ENCODE measurements at places on chromosomes 4 and X.

GRCh38 chrX:107850422-107850765 is 24.7 kb downstream of the MID2 start:
- no peak for DNase-seq

GRCh38 chr4:78298618-78299017 is 241.5 kb downstream of the FRAS1 start:
- DNase-seq: no peak

- DNase-seq: no peak
Measured at GRCh38 chr4:182273191-182273935, 30.2 kb downstream of the TENM3 start.

DNA sequence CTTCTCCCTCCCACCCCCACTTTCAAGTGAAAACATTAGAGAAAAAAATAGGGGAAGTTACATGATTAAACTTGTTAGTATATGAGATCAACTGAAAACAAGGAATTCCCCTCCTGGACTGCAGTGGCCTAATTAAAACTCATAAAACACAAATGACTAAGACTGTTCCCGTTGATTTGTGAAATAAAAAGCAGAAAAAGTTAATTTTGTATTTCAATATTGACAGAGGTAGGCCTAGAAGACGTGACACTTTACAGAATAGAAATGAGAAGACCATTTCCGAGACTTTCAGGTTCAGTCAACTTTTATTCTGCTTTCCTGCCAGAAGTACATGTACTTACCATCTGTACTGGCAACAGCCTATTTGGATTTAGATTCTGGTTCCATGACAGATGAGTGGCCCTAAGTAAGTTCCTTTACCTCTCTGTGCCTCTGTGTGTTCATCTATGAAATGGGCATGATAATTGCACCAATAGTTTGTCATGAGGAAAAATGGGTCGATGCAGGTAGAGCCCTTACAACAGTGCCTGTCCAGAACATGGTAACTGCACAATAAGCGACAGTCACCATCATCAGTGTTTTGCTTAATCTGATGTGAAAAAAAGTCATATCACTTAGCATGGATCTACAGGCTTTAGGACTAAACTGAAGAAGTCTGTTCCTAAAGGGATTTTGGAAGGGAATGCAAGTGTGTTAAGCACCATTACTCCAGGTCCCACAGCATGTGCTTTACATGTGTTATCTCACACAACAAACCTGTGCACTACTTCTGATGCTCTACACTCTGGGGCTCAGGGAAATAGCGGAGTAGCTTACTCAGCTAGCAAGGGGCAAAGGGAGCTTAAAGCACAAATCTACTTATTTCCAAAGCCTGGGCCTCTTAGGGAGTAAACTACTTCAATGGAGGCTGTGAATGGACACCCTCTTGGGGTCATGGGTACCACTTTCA is 562.3 kb upstream of the DIPK2B start:
- no peak for DNase-seq

DNA sequence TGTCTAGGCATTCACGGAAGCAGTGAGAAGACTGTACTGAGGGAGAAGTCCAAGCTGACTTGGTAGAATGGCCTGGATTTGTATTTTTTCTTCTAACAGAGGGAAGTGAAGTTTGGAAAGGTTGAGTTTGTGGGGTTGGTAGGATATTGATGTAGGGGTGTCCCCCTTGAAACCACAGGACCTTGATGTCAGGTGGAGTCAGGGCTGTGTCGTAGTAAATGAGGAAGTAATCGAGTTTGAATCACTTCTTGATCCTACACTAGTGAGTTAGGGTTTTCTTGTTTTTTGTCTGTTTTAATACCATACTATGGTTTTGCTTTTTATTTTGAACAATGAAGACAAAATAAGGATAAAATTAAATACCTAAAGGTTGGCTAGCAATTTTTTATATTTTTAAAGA is 30.1 kb upstream of the ANAPC4 start:
- peak; percentile 29 for DNase-seq

DNA sequence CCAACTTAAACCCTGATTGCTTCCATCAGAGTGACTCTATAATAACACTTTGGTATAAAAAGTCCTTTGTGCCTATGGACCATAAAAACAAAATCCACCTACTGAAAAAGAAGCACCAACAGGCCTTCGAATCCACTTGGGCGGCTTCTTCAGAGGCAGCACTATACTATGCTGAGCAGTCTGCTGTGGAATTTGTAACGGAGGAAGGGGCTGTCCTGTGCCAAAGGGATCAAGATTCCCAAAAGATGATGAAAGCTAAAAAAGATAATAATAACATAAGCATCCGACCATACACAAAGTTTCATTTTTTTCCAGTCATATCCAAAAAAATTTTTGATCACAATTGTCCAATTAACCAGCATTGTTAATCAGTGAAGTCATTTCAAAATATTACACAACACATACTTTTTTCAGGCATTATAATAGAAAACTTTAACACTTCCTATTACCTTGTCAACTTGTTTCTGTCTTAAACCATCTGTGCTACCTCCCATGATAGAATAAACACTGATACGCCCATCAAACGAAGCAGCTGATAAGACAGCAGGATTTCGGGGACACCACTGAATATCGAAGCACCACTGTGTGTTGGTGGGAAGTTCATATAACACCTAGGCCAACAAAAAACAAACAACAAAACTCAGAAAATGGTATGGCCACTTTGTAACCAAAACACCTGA is 24.1 kb downstream of the SEC31A start:
- no peak for DNase-seq

DNA sequence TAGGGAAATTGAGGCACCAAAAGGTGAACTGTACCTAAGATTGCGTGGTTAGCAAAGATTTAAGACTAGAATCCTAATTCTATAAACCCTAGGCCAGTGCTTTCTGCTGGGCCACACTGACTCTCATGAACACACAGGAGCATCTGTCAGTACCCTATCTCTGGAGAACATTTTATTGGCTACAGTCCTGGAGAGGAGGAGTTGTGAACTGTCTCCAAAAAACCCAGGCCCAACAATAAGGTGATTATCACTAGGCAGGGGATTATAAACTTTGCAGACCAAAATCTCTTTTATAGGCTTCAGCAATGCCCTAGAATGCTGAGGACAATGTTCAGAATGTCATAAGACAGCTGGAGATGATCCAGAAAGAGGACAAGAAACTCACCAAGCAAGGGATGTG is 24.1 kb downstream of the OPHN1 start:
- DNase-seq: no peak

- no peak for DNase-seq
Measured at GRCh38 chr4:111475666-111476065, 669.6 kb upstream of the FAM241A start.

DNA sequence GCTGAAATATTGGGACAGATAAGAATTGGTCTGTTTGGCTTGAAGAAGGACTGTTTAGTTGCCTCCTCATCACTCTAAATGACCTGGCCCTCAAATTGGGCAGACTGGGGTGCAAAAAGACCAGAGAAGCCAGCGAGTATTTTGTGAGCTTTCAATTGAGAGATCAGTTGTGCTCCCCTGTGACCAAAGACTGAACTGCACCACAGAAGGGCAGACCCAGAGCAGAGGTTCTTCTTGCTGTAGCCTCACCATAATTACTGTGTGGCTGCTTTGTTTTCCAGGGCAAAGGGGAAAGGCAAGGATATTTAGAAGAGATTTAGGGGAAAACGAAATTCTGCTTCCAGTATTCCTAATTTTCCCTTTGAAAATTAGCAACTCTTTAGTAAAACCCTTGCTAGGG is 104.0 kb upstream of the MBNL3 start:
- DNase-seq: peak; percentile 8

DNA sequence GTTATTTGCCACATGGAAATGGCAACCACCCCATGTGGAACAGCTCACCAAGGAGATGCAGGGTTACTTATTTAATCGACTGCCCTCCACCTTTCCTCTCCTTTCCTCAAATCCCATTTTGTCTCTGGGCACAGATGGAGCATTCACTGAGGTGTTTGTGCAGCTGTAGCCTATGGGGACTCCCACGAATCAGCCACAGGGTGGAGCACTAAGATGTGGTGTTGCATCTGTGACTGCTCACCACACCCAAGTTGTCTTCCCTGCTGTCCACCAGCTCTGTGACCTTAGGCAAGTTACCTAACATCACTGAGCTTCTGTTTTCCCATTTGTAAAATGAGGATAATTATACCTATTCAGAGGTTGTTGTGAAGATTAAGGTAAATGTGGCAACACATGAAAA is 252.4 kb upstream of the CPEB2 start:
- DNase-seq: peak; percentile 24

DNA sequence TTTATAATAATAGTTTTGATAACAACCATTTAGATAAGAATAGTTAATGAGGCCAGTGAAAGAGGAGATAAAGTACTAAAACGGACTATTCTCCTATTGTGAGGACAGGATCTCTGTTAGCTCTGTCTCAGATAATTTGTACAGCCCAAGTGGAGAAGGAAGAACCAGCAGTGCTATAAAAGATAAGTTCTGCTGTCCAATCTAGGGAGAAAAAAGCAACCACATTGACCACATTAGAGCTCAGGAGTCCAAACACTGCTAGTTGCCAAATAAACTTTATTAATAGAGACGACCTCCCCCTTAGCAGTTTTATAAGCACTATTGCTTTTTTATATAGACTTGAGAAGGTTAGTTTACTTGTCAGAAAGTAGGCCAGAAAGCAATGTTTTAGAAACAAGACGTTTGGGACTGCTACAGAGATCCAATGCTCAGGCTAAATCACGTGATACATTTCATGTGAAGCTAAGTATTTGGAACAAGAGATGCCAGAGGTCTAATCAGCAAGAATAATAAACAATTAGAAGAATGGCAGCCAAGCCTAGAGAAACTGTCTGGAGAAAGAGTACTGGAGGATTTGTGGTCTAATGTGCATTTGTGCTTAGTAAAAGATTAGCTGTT is 15.9 kb downstream of the IL15 start:
- DNase-seq: no peak

- DNase-seq: no peak
Measured at GRCh38 chr4:3128976-3129375, 54.5 kb downstream of the HTT start.

GRCh38 chr4:79856196-79856595 is 216.8 kb downstream of the ANTXR2 start:
- DNase-seq: no peak

DNA sequence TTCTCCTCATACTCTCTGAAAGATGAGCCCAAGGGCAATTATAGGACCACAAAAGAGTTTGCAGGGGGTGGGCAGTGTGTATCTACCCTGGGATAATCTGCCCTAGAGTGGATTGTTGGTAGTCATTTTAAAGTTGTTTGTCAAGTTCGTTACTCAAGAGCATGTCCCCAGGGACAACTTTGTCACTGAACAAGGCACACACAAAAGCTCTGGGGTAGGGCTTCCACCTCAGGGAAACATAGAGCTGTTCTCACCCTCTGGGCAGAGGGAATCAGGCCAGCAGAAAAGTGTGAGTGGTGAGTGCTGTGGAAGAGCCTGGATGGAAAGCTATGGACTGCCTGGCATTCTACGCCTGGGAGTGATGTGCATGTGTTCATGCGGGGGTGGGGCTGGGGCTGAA is 23.3 kb upstream of the LEF1 start:
- no peak for DNase-seq

- no peak for DNase-seq
Measured at GRCh38 chr4:176189891-176190795, 5.2 kb downstream of the SPATA4 start.

DNA sequence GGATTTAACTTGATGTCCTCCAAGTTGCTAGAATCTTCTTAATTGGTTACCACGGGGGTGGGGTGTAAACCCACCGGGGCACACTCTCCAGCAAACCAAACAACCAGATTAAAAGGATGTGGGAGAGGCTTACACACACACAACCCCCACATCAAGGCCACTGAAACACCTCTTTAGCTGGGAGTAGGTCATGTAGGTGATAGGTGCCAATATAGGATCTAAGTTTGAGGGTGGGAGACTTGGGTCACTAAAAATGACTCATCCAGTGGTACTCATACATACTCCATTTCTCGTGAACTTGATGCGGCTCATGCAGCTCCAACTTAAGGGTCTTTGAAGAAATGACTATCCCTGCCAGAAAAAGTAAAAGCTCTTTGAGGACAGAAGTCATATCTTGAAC is 20.5 kb upstream of the CD40LG start:
- DNase-seq: no peak

DNA sequence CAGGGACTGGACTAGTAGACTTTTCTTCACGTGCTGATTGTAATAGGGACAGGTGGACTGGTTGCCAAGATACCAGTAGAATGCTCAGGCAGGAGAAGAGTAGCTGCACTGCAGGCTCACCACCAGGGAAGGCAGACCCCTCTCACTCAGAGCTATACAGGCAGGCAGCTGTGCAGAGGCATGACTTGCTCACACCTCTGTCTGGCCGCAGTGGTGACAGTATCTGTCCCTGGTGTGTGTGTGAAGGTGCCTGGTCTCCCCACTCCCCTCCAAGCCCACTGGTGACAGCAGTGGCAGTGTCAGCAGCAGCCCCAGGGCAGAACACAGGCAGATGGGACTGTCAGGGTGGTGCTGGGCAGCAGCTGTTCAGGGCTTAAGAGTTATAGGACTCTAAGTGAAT is 140.7 kb downstream of the RPS6KA6 start:
- no peak for DNase-seq

DNA sequence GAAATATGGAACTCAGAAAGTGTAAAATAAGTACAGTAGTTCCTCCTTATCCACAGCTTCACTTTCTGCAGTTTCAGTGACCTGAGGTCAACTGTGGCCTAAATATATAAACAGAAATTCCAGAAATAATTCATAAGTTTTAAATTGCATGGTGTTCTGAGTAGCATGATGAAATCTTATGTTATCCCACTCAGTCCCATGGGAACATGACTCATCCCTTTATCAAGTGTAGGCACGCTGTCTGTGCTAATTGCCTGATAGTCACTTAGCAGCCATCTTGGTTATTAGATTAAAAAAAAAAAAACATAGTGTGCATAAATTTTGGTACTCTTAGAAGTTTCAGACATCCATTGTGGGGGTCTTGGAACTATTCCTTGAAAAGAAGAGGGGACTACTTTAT is 983.4 kb upstream of the ADGRL3 start:
- DNase-seq: no peak

- no peak for DNase-seq
Measured at GRCh38 chr4:103567591-103567990, 152.2 kb downstream of the TACR3 start.

DNA sequence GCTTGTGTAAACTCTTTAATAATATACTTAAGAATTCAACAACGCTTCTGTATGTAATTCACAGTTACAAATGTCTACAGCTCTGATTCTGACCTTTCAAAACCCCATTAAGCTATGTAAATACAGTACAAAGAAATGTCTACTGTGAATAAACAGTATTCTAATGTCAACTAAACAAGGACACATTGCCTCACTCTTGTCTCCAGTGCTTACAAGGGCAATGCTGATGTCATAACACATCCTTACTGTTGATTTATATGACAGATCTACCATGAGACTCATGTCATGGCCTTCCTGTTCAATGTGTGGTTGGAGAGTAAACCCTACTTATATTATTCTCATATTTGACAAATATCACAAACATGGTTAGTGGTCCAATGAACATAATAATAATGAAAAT is 256.1 kb upstream of the ADGRL3 start:
- DNase-seq: no peak

DNA sequence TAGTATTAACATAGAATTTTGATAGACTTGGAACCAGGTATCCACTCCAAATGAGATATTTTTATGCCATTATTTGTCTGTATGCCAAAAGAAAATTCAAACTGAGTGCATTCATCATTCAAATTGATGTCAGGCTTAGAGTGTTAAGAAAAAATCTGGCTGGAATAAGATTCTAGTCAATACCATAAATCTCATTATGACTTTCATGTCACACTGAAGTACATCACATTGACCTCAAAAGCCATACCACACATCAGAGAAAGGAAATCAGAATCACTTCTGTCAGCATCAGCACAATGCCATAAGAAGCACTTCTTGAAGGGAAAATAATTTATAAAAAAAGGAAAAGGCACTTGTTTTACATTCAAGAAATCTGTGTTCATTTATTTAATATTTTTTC is 119.0 kb upstream of the BMP3 start:
- DNase-seq: no peak

Measured in GM20000 (cell line).